Fibroblast of skin of right biceps (primary cell): ENCODE measurements at places on chromosomes 1 and 21.
A peak's percentile ranks its signal among the peaks of the same experiment; 100 is the strongest.

DNA sequence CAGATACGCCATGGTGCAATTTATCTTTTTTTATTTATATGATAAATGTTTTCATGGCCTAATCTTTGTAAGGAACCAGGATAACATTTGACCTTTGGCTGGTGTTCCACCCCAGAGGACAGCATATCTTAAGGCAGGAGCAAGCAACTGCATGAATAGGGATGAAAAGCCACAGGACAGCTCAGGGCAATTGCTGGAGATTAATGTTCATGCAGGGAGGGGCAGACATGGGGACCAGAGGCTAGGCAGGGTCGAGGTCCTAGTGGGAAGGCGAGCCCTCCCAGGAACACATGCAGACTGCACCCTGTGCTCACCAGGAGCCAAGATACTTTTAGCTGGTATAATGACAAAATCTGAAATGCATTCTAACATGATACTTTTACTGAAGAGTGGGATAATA lies 74.4 kb upstream of the HAO2 start:
- DNase-seq, result no peak

GRCh38 chr1:115266729-115267421 lies 71.2 kb downstream of the NGF start:
- DNase-seq, result peak; percentile 62

DNA sequence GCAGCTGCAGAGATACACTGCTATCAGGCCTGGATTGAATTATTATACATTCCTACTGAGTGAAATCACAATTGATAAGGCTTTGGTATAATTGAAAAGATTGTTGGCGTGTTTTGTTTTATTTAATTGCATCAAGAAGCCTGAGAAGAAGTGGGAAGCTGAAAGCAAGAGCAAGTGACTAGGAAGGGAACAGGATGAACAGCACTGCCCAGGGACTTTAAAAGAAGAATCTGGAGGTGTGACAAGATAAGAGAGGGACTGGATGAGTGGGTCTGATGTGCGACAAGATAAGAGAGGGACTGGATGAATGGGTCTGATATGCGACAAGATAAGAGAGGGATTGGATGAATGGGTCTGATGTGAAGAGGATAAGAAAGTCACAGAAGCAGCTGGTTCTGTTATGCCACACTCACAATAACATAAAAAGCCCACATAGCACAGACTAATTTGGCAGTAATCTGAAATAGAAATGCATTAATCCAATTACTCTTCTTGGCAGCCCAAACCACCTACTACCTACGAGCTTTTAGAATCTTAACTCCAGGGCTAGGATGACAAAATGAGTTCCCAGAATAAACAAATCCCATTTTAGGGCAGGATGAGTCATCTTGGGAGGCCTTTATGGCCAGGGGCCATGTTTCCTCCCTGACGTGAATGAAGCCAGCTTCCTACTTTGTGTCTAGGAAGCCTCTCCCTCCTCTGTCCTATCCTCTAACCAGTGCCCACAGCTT lies 129.7 kb downstream of the DUSP10 start:
- DNase-seq, result peak; percentile 89

DNA sequence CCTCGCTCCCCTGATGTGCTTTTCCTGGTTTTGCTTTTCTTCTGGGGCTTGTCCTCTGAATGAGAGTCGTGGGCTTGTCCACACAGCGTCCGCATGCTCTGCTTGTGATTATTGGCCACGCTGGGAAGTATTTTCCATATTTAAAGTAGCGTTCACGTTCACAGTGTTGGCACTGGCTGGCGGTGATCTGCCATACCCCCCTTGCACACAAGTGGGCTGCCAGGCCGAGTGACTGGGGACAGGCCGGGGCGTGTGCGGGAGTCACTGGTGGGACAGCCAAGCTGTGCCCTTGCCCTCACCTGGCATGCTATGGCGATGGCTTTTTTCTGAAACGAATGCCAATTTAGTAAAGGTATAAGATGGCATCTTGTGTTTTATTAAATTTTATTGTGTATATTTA lies 32.8 kb downstream of the SLC37A1 start:
- DNase-seq, result no peak

DNA sequence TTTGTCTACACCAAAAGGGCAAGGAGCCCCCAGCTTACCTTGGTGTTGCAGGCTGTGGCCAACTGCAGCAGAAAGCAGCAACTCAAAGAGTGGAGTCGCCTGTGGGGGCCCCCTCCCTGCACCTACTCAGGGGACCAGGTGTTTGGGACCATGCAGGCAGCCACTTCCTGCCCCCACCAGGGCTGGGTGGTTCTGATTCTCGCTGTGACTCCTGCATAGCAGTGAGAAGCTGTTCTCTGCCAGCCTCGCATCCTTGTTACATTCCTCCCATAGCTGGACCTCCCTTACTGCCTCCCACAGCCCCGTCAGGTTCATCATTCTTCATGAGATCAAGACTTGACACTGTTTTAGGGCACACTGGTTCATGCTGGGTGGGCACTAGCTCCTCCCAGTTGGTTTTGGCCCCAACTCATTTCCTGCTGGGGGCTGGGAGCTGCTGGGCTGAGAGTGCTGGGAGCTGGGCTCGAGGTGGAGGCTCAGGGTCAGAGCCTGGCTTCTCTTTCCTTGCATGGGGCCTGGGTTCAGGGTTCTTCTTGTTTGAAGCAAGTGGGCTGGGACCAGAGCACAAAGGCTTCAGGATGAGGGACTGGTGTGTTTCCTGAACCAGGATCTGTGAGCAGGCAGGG lies 146.9 kb upstream of the C1orf174 start:
- no peak for DNase-seq

DNA sequence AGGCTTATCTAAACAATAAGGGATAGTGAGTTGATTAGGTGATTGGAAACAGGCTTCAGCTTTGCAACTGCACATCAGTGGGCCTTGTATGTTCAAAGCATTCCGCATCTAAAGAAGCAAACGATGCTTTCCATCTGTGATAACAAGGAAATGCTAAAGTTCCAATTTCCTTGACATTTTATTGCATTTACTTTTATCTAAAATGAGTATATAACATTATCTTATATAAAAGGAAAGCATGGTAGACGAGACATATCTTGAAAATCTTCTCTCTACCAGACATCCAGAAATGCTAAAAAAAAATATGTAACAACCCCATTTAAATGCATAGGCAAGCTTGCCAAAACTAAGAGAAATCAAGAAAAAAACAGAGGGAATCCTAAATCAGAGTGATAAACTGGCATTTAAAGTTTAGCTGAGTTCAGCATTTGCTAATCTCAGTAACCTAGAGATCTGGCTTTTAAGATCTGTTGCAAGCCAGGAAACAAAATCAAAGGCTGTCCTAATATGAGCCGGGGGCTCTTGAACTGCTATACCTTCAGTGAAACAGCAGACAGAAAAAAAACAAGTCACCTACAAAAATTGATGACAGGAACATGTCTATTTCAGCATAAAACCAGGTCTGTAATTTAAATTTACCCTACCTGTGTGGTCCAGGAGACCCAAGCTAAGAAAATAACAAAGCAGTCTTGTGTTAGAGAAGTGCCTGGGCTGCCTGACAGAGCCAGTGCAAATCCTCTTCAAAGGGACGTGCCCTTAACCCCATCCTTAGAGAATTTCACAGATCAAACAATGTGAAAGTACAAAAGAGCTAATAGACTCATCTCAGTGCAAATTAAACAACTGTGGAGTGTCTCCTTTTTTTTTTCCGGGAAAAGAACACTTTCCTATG lies 3.1 kb upstream of the RGS13 start:
- DNase-seq, result no peak

DNA sequence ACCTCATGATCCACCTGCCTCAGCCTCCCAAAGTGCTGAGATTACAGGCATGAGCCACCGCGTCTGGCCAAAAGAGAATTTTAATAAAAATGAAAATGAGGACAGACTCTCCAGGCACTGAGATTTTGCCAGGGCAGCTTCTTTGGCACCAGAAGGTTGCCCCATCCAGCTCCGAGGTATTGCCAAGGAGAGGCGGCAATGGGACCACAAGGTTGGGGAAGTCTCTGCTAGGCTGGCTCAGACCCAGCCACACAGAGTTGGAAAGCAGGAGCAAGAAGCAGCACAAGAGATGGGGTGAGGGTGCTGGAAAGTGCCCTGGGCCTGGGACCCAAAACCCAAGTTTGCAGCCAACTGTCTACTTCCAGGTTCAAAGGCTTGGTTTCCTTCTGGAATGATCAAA lies 200.9 kb downstream of the HHIPL2 start:
- no peak for DNase-seq

DNA sequence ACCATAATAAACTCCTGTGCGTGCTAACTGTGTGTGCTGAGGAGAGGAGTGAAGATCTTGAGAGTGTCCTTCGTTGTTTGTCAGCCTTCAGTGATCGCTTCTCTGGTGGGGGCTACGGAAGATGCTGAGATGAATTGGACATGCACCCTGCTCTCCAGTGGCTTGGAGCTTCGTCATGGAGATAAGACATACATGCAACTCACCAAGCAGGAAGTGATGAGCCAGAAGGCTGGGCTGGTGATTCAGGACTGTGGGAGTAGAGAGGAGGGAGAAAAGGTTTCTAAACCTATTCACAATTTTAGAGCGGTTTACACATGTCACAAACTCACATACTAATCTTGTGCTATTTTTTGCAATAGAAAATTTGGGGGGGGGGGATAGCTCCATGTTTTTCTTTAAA lies 128.9 kb upstream of the ADAR start:
- DNase-seq, result peak; percentile 74

- DNase-seq, result no peak
Observed at GRCh38 chr1:165431079-165431478, 13.8 kb downstream of the RXRG start.
